ENCODE measurements at places on chromosomes 13 and 19.

GRCh38 chr13:59691501-59692066 is 472.1 kb downstream of the DIAPH3 start:
- no peak for DNase-seq

GRCh38 chr13:36214163-36214921 is at the start of gene SOHLH2:
Gene SOHLH2 (minus strand): TSS chr13:36214556. CDS start chr13:36214526, 30 bp downstream.
- DNase-seq, result no peak

- no peak for DNase-seq
These were observed 257.4 kb downstream of the OLFM4 start for GRCh38 chr13:53285896-53286430.

- DNase-seq, result no peak
These were observed 942.4 kb upstream of the PCDH20 start for GRCh38 chr13:62357887-62358645.

GRCh38 chr19:2574971-2575630 is 99.2 kb downstream of the GADD45B start:
- no peak for DNase-seq

DNA sequence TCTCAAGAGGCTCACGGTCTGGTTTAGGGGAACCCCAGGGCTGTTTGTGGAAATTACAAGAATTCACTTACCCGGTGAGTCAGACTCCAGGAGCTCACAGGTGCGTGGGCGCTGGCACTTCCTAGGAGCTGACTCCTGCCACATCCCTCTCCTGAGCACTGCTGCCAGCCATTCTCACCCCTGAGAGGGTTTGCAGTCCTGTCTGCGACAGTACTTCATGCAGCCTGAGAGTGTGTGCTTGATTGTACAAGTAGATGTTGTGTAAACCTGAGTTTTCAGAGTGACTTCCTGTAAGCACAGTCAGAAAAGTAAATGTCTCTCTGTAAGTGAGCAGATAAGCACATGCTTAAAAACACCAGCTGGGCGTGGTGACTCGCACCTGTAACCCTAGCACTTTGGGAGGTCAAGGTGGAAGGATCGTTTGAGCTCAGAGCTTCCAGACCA is 8.1 kb downstream of the MRPL4 start:
- no peak for DNase-seq

GRCh38 chr13:113402471-113403254 is 38.7 kb upstream of the GRTP1 start:
- DNase-seq, result no peak

- DNase-seq, result no peak
These were observed 1388.0 kb downstream of the EFNB2 start for GRCh38 chr13:105147461-105147860.

- no peak for DNase-seq
These were observed 27.5 kb downstream of the CERS1 start for GRCh38 chr19:18868380-18869022.

DNA sequence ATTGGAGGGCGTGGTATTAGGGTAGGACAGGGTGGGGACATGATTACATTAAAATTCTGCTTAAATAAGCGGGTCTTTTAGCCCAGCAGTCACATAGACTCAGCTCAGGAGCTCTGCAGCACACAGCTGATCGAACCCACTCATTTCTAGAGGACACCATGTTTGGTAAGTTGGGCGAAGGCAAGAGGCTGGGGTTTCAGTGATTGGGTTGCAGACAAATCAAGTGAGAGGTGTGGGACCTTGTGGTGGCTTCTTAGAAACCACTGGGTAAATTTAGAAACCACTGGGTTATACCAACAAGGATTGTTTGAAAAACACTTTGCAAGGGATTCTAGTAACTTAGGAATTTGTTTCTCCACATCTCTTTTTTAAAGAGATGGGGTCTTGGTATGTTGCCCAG is at the start of gene LEUTX:
Gene LEUTX, plus strand, starts transcription at position 92 of the 400 bp plus-strand sequence. Its CDS starts 67 bp downstream, at position 159.
- no peak for DNase-seq

DNA sequence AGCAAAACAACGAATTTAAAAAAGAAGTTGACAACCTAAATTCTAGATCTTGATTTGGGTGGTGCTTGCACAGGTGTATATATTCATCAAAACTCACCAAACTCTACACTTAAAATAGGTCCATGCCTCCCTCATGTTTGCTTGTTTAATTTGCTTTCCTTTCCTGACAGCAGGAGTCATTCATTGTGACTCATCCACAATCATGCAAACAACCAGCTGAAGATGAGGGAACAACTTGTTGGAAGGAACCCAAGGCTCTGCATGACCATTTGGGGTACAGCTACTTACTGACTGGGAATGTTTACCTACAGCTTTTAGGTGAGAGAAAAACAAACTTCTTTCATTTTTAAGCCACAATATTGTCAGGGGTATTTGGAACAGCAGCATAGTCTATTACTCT is 96.6 kb downstream of the RXFP2 start:
- no peak for DNase-seq

DNA sequence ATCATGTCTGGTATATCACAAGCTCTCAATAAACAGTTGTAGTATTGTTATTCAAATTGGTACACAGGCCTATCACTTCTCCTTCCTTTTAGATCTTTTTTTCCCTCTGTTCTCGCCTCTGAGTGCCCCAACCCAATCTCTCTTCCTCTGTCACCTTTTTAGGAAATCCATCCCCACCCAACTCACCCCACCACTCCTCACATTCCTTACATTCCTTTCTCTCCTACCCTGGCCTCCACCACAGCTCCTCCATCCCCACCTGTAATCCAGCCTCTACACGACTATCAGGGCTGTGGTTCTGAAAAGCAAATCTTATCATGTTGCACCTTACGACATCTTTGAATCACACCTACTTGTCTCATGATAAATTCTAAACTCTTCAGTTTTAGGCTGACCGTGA is 545.4 kb upstream of the GPC6 start:
- DNase-seq, result no peak

DNA sequence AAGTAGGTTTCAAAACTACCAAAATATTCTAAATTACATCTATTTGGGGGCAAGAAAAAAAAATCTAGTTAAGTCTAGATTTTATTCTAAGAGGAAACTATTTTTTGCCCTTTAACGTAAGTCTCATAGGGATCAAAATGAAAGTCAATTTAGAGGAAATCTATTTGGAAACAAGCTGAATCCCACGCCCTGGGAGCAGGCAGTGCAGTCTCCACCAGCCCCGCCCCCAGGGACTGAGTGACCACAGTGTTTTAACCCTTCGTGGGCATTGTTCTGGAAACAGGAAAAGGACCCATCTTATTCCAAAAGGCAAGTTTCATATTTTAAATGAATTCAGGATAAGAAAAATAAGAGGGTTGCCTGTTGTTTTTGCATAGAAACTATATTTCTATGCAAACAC is 209.7 kb downstream of the SPRY2 start:
- no peak for DNase-seq

DNA sequence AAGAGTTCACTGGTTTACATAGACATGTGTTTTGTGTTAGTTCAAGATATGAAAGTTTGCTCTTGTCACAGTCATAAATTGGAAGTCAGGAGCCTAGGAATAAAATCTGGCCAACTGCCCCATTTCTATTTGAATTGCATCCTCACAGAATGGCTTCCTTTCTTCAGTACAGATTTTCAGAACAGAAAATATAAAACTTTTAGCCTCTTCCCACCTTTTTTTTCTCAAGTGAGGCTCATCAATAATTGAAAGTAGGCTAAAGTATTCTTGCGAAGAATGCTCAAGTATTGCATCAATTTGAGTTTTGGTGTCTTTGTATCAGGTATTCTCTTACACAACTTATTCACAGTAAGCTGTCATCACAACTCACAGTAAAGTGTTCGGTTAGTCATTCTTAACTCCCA is 802.7 kb downstream of the PCDH9 start:
- DNase-seq, result no peak

GRCh38 chr19:58275564-58275963 is 3.2 kb upstream of the ZNF8 start:
- DNase-seq, result no peak

DNA sequence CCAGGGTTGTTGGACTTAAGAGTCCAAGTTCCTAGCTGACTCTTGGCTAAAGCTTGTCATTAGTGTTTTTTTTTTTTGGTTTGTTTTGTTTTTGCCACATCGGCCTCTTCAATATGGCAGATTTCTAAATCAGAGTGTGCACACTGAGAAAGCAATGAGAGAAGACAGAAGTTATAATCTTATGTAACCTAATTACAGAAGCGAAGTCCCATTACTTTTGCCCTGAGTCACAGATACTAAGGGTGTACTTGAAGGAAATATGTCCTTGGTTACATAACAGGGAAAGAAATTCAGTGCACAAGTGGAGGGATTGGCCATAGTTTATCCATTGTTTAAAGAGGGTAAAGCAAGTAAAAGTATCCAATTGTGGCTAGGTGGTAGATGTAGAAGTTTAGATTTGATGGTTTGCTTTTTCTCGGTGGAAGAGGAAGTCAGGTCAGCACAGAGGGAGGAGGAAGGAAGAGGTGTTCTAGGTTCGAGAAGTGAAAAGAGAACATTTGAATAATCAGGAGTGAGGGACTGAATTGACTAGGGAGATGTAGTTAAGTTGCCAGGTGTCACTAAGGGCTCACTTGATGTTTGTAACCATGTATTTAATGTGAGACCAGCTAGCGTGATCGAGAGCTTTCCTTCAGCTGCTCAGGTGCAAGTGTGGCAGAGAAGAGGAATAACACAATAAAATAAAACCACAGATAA is 12.2 kb downstream of the GTF2F2 start:
- DNase-seq, result no peak

DNA sequence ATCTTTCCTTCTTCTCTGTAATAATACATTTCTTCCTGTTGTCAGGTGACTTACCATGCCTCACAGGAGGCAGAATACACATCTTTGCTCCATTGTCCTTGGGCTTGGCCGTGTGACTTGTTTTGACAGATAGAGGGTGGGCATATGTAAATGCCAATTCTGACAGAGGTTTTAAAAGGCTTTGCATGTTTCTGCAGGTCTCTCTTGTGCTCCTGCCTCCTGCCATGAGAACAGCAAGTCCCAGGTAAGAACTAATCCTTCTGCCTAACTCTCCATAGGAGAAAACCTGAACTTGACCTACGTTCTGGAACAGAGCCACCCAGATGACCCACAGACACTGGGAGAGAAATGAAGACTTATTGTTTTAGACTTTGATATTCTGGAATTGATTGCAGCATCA is 88.7 kb upstream of the TNFSF11 start:
- DNase-seq, result no peak

GRCh38 chr13:30364133-30364532 is 56.8 kb upstream of the KATNAL1 start:
- DNase-seq, result no peak

GRCh38 chr19:2613507-2614295 is 88.8 kb downstream of the GNG7 start:
- peak; percentile 57 for DNase-seq

DNA sequence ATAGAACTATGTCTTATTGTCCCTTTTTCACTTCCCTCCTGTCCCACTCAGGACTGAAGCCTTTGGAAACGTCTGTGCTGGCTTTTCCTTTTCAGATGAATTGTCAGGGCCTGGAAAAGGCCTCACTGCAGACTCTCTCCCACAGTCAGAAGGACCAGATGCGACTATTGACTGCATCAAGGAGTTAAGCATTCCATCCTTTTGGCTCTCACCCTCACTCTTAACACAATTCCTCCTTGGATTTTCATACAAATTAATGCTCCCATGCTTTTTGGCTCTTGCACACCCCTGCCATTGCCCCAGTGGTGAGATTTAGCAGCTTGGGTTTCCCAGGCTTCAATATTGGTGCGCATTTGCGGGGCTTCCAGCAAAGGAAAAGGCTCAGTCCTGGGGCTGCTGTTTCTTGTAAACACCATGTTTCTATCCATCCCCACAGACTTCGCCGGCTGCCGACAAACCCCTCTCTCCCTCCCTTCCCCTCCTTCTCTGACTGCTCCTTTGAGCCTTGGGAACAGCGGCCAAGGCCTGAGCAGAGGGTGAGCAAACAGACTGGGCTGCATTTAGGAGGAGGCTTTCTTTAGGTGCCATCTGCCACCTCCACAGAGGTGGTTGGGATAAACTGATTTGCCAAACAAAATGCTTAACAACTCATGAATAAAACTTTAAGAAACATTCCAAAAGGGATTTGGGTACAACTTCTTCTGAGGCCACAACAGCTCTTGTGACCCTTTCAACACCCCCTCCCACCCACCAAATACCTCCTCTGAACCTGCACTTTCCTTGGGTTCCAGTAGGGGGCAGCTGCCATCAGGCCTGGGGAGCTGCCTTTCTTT is 48.6 kb upstream of the PCDH8 start:
- no peak for DNase-seq

- DNase-seq, result no peak
These were observed 3.3 kb downstream of the KHSRP start for GRCh38 chr19:6421075-6422014.

- no peak for DNase-seq
These were observed 34.0 kb upstream of the HOMER3 start for GRCh38 chr19:18975011-18975410.

DNA sequence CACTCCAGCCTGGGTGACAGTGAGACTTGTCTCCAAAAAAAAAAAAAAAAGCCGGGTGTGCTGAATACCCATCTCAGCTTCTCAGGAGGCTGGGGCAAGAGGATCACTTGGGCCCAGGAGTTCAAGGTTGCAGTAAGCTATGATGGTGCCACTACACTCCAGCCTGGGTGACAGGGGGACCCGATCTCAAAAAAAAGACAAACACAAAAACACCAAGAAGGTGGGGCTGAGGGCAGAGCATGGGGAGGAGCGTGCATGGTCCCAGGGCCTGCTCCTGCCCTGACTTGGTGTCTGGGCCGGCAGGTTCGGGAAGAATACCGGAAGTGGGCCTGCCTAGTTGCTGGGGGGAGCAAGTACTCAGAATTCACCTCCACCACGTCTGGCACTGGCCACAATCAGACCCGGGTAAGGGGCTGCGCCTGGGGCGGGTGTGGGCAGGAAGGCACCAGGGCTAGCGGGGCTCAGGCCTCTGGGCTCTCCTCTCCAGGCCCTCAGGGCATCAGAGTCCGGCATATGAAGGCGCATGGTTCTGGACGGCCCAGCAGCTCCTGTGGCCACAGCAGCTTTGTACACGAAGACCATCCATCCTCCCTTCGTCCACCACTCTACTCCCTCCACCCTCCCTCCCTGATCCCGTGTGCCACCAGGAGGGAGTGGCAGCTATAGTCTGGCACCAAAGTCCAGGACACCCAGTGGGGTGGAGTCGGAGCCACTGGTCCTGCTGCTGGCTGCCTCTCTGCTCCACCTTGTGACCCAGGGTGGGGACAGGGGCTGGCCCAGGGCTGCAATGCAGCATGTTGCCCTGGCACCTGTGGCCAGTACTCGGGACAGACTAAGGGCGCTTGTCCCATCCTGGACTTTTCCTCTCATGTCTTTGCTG is 11.3 kb downstream of the DDX39A start:
- peak; percentile 9 for DNase-seq

- DNase-seq, result no peak
These were observed 123.5 kb downstream of the RXFP2 start for GRCh38 chr13:31862828-31863227.

GRCh38 chr13:21942061-21942460 is 271.2 kb downstream of the FGF9 start:
- no peak for DNase-seq
